ENCODE measurements at places on chromosomes 5 and 9.

DNA sequence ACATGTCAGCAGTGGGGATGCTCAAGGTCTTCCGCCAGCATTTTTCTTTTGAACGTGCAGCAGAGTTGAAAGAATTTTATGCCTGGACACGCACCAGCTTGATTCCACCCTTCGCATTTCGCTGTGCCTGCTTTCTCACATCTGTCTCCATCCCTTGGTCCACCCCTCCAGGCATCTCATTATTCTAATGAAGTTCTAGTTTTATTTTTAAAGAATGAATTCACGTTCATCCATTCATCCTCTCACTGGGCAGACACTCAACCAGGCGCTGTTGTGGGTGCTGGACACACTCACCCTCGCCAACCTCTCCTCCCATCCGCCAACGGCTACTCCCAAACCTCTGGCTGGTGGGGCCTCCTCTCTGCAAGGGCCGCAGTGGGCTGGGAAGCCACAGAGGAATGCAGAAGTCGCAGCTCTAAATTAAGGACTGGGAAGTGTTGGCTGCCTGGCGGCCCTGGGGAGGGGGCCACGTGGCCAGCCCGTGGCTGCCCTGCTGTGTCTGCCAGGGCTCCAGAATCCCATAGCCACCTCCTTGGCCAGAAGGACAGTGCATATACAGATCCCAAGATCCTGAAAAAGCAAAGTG is 6.7 kb downstream of the SUSD3 start:
- no peak for DNase-seq

DNA sequence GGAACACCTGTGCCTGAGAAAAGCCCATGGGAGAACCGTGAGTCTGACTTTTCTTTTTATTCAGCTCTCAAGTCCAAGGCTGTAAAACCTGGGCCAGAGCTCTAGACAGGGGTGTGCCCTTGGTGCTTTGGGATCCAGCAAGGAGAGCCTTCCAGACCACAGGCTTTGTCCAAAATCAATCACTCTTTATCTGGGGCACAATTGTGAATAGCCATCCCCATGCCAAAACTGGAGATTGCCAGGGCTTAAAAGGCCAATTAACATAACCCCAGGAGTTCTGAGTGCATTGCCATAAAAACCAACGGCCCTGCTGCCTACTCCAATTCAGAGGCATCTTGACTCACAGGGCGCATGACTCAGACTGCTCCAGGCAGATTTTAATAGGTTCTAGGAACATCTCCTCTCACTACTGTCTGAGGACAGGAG is 391.8 kb downstream of the ARHGEF28 start:
- DNase-seq, result no peak

DNA sequence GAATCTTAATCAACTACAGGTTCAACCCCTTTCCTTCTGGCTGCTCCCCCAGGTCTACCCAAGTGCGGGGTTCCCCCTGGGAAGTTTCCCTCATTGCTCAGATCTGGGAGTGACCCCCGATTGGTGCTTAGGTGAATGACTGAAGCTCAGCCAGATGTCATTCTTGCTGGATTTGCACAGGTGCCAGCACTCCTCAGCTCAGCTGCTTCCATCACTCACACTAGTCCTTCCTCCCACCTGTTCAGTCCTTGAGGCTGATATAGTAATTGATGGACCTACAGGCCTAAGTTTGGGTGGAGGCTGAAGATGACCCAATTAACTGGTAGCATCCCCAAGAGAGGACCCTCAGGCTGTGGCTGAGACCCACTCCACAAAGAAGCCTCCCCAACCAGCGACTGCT is 32.9 kb downstream of the PRLR start:
- no peak for DNase-seq

- DNase-seq, result no peak
Measured at GRCh38 chr5:96856371-96856770, 19.9 kb upstream of the ERAP2 start.

DNA sequence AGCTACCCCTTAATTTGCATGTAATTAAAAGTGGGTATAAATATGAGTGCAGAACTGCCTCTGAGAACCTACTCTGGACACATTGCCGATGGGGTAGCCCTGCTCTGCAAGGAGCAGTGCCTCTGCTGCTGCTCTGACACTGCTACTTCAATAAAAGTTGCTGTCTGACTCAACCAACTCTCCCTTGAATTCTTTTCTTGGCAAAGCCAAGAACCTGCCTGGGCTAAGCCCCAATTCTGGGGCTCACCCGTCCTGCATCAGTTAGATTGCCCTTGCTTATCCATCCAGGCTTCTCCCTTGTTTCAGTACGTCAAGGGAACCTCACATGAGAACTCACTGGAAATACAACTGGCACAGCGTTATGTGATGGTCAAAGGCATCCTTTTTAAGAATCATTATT is 44.1 kb downstream of the FBXL7 start:
- no peak for DNase-seq
